Activated CD4-positive, alpha-beta T cell treated with anti-CD3 and anti-CD28 coated beads for 1 hour (primary cell): ENCODE measurements at places on chromosomes 6 and 20.
A peak's percentile ranks its signal among the peaks of the same experiment; 100 is the strongest.

- DNase-seq, result no peak
Measured at GRCh38 chr6:132929141-132929540, 114.8 kb downstream of the RPS12 start.

GRCh38 chr20:37390891-37391525 is 45.1 kb downstream of the SRC start:
- no peak for DNase-seq

DNA sequence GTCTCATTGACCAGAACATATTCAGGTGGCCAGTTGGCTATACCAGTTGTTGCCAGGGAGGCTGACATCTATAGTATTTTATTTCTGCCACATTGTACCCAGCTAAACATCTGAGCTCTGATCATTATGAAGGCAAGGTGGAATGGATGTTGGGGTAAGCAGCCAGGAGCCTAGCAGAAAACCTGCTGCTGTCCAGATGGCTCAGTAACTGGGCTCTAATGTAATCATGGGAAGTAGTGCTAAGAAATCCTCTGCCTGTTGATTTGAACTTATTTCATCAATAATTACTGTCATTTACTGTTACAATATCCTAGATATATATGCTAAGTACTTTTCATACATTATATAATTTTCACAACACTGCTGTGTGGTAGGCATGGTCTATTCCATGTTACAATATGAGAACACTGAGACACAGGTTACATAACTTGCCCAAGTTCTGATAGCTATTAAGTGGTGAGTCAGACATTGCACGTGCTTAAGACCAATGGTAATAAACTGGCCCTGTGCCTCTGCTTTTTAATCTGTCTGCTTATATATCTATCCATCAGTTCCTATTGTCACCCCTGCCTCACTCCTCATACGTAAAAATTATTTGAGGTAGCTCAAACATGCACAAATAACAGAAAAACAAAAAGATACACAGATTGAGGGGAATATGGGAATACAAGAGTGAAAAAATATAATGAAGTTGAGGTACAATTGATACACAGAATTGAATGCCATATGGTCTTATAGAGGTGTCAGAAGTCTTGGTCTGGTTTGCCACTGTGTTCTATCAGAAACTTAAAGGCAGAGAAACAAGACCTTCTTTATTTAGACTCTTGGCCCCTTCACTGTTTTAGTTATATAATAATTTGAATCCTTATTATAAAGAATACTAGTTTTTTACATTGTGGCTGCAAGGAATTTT is 25.2 kb downstream of the TBPL1 start:
- no peak for DNase-seq

- DNase-seq, result no peak
Measured at GRCh38 chr20:61478094-61478493, 226.0 kb downstream of the CDH4 start.

- no peak for DNase-seq
Measured at GRCh38 chr6:170274713-170275560, 15.9 kb downstream of the DLL1 start.

GRCh38 chr20:22833851-22834250 is 201.3 kb upstream of the SSTR4 start:
- no peak for DNase-seq

GRCh38 chr6:36387440-36388303 is at the start of gene ETV7:
TSS of gene ETV7 (minus strand) at chr6:36387669. CDS start at chr6:36387541, 128 bp downstream.
- peak; percentile 24 for DNase-seq
